ENCODE measurements at places on chromosomes 7 and 10. TPM values are rescaled to one million over a fixed set of nuclear protein-coding genes. Genes with fewer than 3 reads are reported as not detected.

TMEM178B gene
- polyA plus RNA-seq, result 0.18 TPM

SPDYE5 gene
- not detected for polyA plus RNA-seq

SFRP5 gene
- 86.2 TPM for polyA plus RNA-seq

RASA4 gene
- polyA plus RNA-seq, result 37.6 TPM

AGK gene
- 12.7 TPM for polyA plus RNA-seq

ATE1 gene
- polyA plus RNA-seq, result 8.0 TPM

CLDN4 gene
- polyA plus RNA-seq, result 98.3 TPM

ANKRD1 gene
- polyA plus RNA-seq, result 1.4 TPM

PIK3CG gene
- polyA plus RNA-seq, result 0.79 TPM

GOLGA7B gene
- 0.43 TPM for polyA plus RNA-seq

EGR2 gene
- polyA plus RNA-seq, result 21.5 TPM

TMEM270 gene
- polyA plus RNA-seq, result not detected

ACBD7 gene
- polyA plus RNA-seq, result not detected

AKR1B15 gene
- not detected for polyA plus RNA-seq

TLX1 gene
- 0.02 TPM for polyA plus RNA-seq

RELN gene
- polyA plus RNA-seq, result 2.0 TPM

OR9A2 gene
- polyA plus RNA-seq, result not detected

RARRES2 gene
- polyA plus RNA-seq, result 353 TPM

NKX2-3 gene
- 0.90 TPM for polyA plus RNA-seq

GTPBP10 gene
- polyA plus RNA-seq, result 9.3 TPM

STK32C gene
- 7.2 TPM for polyA plus RNA-seq

LFNG gene
- 12.5 TPM for polyA plus RNA-seq

SPDYE17 gene
- polyA plus RNA-seq, result not detected

LAMB1 gene
- 249 TPM for polyA plus RNA-seq

OIT3 gene
- polyA plus RNA-seq, result not detected

SSC4D gene
- polyA plus RNA-seq, result 4.7 TPM

CCDC172 gene
- polyA plus RNA-seq, result not detected

KNDC1 gene
- 0.28 TPM for polyA plus RNA-seq

ZPBP gene
- not detected for polyA plus RNA-seq

TUBAL3 gene
- 0.22 TPM for polyA plus RNA-seq

ST8SIA6 gene
- 0.33 TPM for polyA plus RNA-seq

ITPRID1 gene
- not detected for polyA plus RNA-seq

HOXA9 gene
- polyA plus RNA-seq, result 1.4 TPM

CYP3A7 gene
- polyA plus RNA-seq, result not detected
